ENCODE measurements at places on chromosomes 5 and 9.

GRCh38 chr5:33102551-33102950 lies 338.2 kb upstream of the TARS1 start:
- DNase-seq, result no peak

- DNase-seq, result no peak
These were observed 964.9 kb downstream of the MAT2B start for GRCh38 chr5:164470312-164470711.

GRCh38 chr5:92917044-92917443 lies 664.0 kb downstream of the NR2F1-AS1 start:
- no peak for DNase-seq

DNA sequence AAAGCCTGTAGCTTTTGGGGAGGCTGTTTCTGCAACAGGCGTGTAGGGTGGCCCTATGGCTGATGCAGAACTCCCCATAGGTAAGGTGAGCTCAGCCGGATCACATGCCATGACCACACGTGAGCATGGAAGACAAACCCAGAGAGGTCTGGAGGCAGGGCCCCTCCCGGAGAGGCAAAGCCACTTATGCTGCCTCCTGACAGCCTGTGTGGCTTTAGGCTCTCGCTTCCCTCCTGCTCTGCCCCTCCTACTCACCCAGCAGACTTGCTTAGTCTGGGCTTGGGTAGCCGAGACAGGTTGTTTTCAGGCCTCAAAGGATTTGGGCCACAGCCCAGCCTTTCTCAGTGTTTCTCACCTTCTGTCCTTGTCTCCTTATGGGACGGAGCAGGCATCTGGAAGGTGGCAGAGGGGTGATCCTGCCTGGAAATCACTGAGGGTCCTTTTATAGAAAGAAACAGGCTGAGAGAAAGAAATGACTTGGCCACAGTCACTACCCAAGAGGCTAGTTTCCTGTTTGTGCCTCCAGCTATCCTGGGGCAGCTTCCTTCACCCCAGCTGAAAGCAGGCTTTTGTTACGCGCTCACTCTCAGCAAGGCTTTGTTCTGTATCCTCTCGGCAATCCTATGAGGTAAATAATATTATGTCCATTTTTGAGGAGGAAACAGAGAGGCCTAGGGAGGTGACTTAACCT lies 89.9 kb downstream of the DAB2IP start:
- no peak for DNase-seq

DNA sequence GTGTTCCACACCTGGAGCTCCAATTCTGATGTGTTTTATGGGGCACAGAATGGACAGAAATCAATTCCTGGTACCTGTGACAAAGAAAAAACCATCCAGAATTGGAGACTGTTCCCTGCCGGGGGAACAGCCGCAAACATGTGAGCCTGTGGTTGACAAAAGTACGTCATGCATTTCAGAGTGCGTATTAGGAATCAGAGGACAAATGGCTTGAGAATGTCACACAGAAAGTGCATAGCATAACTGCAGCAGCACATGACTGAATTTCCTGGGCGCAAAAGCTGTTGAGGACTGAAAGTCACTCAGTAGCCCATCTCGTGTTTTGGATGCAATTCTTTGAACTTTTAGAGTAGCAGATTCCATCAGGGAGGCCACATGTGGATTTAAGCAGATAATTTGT lies 85.1 kb downstream of the TRIO start:
- no peak for DNase-seq

- no peak for DNase-seq
These were observed 29.3 kb upstream of the TBC1D2 start for GRCh38 chr9:98284754-98285153.

- DNase-seq, result peak; percentile 24
These were observed 44.6 kb upstream of the TMC1 start for GRCh38 chr9:72476617-72477437.
